ENCODE measurements at places on chromosomes 16 and 17. TPM values are rescaled to one million over a fixed set of nuclear protein-coding genes. Genes with fewer than 3 reads are reported as not detected.
A peak's percentile ranks its signal among the peaks of the same experiment; 100 is the strongest.

MEIOC gene
- 4.8 TPM for total RNA-seq

TBX2 gene
- total RNA-seq, result not detected

DNASE1L2 gene
- 0.35 TPM for total RNA-seq

TEX19 gene
- 0.38 TPM for total RNA-seq

MRPL58 gene
- total RNA-seq, result 49.1 TPM

ASIC2 gene
- total RNA-seq, result 1.1 TPM

- H3K4me1 ChIP-seq, result no peaks in the 10 kb centered on the region
- H3K4me3 ChIP-seq, result no peak overlapping the region
- no peak overlapping the region for H3K27ac ChIP-seq
- no peaks in the 10 kb centered on the region for H3K36me3 ChIP-seq
Measured at GRCh38 chr16:12674071-12674470, 129.6 kb downstream of the CPPED1 start.

- DNase-seq, result no peak
- H3K4me3 ChIP-seq, result no peak overlapping the region
- H3K4me1 ChIP-seq, result peaks cover 13% of the 10 kb centered on the region
Measured at GRCh38 chr16:28876973-28877654, 1.2 kb upstream of the ATP2A1 start.

GRCh38 chr17:79739148-79740062, 8.7 kb downstream of the ENPP7 start:
- H3K27me3 ChIP-seq, result peaks cover 18% of the 10 kb centered on the region
- no peaks in the 10 kb centered on the region for H3K36me3 ChIP-seq
- no peak for DNase-seq
- H3K27ac ChIP-seq, result no peak overlapping the region
- H3K4me1 ChIP-seq, result no peaks in the 10 kb centered on the region
- no peak overlapping the region for H3K4me3 ChIP-seq

DNA sequence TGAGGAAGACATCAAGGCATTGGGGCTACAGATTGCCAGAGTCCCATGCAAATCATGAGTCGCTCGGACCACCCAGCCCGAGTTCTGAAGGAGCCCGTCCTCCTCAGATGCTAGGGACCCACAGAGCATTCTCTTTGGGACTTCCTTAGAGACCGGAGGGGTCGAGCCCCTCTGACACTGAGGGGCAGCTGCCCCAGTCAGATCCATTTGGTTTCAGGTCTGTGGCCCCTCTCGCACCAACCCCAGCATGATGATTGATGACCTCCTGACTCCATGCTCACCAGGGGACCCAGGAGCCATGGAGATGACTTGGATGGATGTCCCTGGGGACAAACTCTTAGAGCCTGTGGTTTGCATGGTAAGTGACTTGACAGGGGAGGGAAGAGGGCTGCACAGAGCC, 8.0 kb downstream of the PDF start:
- H3K27me3 ChIP-seq, result no peaks in the 10 kb centered on the region
- no peak overlapping the region for H3K27ac ChIP-seq
- no peaks in the 10 kb centered on the region for H3K4me1 ChIP-seq
- peaks cover 26% of the 10 kb centered on the region for H3K36me3 ChIP-seq
- no peak for DNase-seq
- H3K4me3 ChIP-seq, result no peak overlapping the region

- H3K36me3 ChIP-seq, result peaks cover 4% of the 10 kb centered on the region
- no peak for DNase-seq
- H3K4me1 ChIP-seq, result no peaks in the 10 kb centered on the region
- no peak overlapping the region for H3K27ac ChIP-seq
- H3K27me3 ChIP-seq, result no peaks in the 10 kb centered on the region
Measured at GRCh38 chr17:82445542-82445941, 5.0 kb downstream of the CYBC1 start.

DNA sequence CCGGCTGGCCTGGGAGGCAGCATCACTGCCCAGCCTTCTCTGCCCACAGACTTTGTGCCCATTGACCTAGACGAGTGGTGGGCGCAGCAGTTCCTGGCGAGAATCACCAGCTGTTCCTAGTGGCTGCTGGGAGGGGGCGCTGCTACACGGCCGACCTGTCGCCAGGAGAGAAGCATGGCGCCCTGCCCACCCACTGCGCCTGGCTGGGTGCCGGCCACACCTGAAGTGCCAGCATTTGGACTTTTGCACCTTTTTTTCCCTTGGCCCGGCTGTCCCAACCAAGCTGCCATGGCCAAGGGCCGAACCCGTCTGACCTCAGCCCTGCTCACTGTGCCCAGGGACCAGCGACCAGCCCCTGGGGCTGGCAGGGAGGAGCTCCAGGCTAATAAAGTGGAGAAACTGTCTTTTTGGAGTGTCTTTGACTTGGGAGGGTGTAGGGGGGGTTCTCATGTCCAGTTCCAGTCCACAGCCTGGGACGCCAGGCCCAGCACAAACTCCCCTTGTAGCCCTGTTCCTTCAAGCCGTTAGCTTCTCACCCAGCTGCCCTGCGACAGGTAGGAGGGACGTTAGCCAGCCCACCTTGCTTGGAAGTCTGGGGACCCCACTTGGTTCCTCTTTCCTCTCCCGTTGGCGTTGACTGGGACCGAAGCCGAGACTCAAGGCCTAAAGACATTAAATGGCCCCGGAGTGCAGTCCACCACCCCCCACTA, 939 bp upstream of the WDR90 start:
- no peaks in the 10 kb centered on the region for H3K27me3 ChIP-seq
- H3K36me3 ChIP-seq, result no peaks in the 10 kb centered on the region
- H3K4me1 ChIP-seq, result peaks cover 4% of the 10 kb centered on the region
- H3K27ac ChIP-seq, result 0 out of 2 replicates have a peak overlapping the region, but pooled peaks have one; percentile 35
- no peak for DNase-seq

DNA sequence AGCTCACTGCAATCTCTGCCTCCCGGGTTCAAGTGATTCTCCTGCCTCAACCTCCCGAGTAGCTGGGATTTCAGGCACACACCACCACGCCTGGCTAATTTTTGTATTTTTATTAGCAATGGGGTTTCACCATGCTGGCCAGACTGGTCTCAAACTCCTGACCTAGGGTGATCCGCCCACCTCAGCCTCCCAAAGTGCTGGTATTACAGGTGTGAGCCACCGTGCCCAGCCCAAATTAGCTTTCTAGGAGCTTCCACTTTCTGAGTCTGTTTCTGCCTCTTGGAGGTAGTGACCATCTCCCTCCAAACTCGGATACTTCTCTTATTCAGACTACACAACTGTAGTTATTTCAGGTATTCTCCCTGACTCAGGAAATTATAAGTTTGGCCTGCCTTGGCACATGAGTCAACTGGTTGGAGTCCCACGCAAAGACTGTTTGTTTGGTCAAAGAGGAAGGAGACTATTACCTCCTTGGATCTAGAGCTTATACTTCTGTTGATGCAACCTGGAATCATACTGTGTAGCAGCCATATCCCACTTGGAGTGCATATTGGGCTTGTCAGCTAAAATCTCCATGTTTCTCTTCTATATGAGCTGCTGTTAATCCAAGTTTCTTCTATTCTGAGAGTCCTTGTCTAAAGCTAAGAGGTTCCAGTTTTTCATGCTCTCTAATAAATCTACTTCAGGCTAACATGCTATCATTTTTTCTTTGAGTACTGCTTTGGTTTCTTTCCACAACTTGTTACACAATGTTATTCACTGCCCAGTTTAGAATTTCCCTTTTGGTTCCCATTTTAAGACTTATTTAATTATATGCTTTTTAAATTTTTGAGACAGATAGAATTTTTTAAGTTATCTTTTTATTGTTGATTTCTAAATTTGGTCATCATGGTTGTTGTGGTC, 7.5 kb downstream of the IL4R start:
- no peaks in the 10 kb centered on the region for H3K36me3 ChIP-seq
- H3K4me1 ChIP-seq, result peaks cover 14% of the 10 kb centered on the region
- no peak for DNase-seq
- H3K4me3 ChIP-seq, result no peak overlapping the region

DNA sequence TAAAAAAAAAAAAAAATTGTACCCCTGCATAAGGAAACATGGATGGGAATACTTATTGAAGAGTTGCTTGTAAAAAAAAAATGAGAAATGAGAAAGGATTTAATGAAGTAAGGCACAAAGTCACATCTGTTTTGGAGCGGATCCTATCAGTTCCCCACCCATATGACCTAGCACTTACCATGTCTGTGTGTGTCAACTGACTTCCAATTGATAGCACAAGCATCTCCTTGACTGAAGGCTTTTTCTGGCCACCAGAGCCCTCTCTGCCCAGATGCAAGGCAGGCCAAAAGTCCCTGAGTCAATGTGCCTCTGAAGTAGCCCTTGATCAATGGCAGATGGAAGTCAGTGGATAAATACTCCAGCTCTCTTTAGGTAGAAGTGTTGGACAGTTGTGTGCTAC, 13.4 kb upstream of the NLK start:
- H3K4me1 ChIP-seq, result no peaks in the 10 kb centered on the region
- no peak overlapping the region for H3K4me3 ChIP-seq
- H3K27ac ChIP-seq, result no peak overlapping the region
- H3K36me3 ChIP-seq, result no peaks in the 10 kb centered on the region
- H3K27me3 ChIP-seq, result no peaks in the 10 kb centered on the region
- no peak for DNase-seq
